Ovary (tissue), 10 donors: ENCODE measurements at places on chromosomes 2 and 18. TPM values are rescaled to one million over a fixed set of nuclear protein-coding genes. Genes with fewer than 3 reads are reported as not detected.
A peak's percentile ranks its signal among the peaks of the same experiment; 100 is the strongest.

The NOSTRIN gene
- 21.8 TPM for polyA plus RNA-seq

The TTN gene
- polyA plus RNA-seq = 0.18 TPM

The TUBA3D gene
- 0.24 TPM for polyA plus RNA-seq

The CHRND gene
- polyA plus RNA-seq = not detected

The SPTBN1 gene
- polyA plus RNA-seq = 262 TPM

The SCN2A gene
- 0.65 TPM for polyA plus RNA-seq

The ASIC4 gene
- polyA plus RNA-seq = not detected

- DNase-seq = no peak
These were observed 44.9 kb downstream of the ANKMY1 start for GRCh38 chr2:240512666-240513535.

DNA sequence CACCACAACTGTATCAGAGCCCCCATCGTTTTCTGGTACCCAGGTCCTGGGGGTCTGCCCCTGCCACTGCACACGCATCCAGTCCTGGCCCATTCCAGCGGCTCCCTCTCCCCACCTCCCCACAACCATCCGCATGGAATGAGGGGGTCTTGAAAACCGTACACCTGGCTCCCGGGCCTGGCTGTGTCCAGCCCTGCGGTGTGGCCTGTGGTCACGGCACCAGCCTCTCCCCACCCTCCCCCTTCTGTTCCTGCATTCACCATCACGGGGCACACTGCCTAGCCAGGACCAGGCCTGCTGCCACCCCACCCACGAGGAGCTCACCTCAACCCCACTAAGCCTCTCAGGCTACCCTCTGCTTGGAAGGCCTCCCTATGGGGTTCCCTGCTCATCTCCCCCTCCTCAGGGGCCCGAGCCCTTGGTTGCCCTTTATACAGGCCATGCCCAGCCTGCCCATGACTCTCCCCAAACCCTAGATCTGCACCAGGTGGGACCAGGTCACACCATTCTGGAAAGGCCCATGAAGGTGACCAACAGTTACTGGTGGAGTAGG is 11.4 kb downstream of the GPR35 start:
- peak; percentile 26 for DNase-seq

DNA sequence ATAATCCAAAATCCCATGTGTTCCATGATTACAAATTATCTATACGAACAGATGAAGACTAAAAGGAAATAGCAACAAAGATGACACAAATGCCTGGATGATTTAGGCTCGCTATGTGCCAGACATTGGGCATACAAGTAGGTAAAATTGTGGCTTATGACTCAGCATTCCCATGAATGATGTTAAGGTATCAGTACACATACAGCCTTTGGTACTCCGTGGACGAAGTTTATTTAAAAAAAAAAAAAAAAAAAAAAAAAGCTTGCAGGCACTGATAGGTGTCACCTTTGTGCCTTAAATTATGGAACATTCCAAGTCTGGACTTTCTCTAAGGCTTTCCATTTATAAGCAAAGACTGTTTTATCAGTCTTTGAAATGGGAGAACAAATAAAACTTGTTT is 2.7 kb downstream of the CHAC2 start:
- DNase-seq = no peak

- DNase-seq = no peak
These were observed 81.7 kb downstream of the ARHGEF33 start for GRCh38 chr2:38971377-38971776.

DNA sequence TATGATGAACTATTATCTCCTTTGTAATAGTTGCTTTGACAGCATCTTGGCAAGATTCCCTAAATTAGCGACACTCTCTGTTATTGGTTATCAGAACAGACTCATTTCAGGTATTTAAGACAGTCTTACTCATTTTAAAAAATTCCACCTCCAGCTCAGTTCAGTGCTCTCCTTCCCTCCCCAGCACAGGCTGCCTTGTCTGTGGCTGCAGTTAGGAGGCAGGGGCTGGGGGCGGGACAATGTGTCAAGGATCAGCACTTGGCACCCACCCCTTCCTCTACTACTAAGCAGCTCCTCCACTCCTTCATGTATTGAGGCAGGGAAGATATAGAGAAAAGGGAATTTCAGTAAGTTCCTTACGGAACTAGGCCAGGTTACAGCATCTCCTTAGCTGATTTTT is 85.0 kb downstream of the VSNL1 start:
- no peak for DNase-seq

DNA sequence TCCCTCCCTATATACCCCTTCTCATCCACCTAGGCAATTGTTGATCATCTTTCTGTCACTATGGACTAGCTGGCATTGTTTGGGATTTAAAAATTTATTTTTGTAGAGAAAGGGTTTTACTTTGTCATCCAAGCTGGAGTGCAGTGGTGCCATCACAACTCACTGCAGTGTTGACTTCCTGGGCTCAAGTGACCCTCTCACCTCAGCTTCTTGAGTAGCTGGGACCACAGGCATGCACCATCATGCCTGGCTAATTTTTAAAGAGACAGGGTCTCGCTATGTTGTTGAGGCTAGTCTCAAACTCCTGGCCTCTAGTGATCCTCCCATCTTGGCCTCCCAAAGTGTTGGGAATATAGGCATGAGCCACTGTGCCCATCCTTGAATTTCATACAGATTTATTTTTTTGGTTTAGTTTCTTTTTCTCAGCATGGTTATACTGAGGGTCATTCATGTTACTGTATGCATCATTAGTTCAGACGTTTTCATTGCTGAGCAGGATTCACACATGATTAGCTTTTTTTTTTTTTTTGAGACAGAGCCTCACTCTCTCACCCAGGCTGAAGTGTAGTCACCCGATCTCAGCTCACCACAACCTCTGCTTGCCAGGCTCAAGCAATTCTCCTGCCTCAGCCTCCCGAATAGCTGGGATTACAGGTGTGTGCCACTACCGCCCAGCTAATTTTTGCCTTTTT is 8.6 kb upstream of the PCARE start:
- no peak for DNase-seq

DNA sequence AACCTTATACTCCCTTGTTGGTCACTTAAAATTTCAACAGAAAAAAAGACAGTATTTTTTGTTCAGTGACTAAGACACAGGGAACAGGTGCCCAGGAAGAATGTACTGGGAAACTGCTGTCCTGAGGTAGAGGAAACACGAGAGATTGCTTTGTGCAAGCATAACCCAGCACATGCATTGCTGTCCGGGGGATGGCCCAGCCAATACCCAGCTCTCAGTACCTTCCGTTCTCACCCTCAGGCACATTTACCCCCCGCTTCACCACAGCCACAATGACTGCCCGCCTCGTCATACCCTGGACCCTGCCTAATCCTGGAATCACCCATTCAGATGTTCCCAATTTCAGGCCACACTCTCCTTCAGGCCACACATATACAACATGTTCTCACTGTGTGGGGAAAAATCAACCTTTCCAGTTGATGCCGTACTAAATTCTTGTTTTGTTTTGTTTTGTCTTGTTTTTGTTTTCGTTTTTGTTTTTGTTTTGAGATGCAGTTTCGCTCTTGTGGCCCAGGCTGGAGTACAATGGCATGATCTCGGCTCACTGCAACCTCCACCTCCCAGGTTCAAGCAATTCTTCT is 140.7 kb downstream of the ESCO1 start:
- DNase-seq = no peak

DNA sequence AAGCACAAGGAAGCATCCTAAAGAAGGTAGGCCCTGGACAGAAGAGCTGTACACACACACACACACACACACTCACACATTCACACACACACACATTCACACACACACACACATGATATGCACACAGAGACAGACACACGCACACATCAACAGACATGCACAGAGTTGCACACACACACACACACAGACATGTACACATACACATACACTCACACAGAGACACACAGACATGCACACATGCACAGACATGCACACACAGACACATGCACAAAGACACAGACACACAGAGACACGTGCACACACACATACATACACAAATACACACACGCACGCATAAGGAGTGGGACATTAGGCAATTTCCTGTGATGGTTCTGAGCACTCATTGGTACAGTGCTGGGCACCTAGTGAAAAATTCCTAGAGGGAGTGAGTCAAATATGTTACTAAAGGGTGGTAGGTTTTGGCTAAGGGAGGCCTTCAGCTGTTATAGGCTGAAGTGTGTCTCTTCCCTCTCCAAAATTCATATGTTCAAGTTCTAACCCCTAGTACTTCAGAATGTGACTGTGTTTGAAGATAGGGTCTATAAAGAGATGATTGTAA is 26.4 kb downstream of the THNSL2 start:
- no peak for DNase-seq

- no peak for DNase-seq
These were observed 114.2 kb downstream of the ICA1L start for GRCh38 chr2:202757339-202757738.

DNA sequence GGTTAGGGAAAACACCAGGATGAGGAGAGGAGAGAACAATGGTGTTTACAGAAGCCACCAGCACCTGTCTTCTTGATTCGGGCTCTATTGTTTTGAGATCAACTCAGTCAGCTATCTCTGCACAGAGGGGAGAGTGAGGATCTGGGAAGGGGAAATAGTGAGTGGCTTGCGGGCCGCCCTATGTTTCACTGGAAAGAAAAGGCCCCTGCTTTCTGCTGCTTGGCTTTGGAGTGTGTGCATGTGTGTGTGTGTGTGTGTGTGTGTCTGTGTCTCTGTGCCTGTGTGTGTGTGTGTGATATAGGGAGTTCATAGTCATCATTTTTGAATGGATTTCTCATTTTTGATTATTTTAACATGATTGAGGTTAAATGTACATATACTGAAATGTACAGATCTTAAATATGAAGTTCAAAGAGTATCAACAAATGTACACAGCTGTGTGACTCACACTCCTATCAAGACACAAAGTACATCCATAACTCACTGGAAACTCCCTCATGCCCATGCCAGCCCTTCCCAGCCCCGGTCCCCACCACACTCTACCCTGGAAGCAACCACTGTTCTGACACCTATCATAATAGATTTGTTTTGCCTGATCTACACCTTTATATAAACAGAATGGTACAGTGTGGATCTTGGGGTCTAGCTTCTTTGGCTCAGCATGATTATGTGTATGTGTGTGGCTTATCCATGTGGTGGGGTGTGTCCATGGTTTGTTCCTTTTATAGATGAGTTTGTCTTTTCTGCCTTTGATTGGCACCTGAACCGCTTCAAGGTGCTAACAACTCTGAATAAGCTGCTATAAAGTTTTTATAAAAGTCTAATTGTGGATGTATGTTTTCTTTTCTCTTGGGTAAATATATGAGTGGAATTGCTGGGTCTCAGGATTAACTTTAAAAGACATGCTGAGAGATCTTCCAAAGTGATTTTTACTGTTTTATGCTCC is 258.3 kb downstream of the SETBP1 start:
- no peak for DNase-seq

DNA sequence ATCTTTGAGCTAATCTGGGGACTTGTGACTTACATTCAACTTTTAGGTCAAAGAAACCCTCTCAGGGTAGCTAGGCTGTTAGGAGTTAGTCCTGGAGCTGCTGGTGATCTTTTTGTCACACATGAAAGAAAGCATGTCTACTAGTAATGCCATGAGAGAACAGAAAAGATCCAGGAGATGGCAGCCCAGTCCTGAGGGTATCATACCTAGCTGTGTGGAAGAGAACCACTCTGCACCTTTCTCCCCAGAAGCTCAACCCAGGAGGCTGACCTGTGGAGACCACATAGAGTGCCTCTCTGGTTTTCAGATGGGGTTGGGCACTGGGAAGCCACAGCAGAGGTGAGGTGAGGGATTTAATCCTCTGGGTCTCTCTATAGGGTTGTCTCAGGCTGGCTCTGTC is 460.2 kb upstream of the UBE2E3 start:
- DNase-seq = no peak
